ENCODE measurements at places on chromosomes 2 and 18. TPM values are rescaled to one million over a fixed set of nuclear protein-coding genes. Genes with fewer than 3 reads are reported as not detected.

GRCh38 chr2:101516823-101517690, 42.1 kb upstream of the RFX8 start:
- DNase-seq: peak; percentile 97

DNA sequence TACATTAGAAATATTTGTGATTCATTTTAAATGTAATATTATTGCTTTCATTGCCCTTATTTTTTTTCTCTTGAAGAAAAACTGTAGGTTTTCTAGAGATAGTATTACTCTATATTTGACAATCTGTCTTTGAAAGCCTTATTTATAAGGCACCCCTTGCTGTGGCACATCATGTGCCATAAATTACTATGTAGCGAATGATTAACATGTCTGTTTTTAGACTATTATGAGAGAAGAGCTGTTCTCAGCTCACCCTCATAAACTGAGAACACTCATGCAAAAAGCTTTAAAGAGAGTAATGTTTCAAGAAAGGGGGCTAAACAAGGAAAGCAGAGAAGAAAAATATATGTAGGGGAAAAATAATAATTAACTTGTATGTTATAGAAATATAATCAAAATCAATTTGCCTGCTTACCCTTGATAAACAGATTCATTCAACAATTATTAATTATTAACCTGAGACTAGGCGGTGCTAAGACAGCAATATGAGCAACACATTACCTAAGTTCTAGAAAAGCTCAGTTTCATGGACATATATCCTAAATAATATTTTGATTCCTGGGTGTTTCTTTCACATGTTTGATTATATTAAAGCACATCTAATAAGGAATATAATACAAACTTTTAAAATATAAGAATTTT, 69.0 kb downstream of the RAB3GAP1 start:
- DNase-seq: no peak

- DNase-seq: peak; percentile 3
Observed at GRCh38 chr2:16537347-16537746, 128.3 kb downstream of the CYRIA start.

GRCh38 chr18:36128530-36128870, 640 bp downstream of the SLC39A6 start:
- no peak for DNase-seq

Gene NOL4
- total RNA-seq: not detected

DNA sequence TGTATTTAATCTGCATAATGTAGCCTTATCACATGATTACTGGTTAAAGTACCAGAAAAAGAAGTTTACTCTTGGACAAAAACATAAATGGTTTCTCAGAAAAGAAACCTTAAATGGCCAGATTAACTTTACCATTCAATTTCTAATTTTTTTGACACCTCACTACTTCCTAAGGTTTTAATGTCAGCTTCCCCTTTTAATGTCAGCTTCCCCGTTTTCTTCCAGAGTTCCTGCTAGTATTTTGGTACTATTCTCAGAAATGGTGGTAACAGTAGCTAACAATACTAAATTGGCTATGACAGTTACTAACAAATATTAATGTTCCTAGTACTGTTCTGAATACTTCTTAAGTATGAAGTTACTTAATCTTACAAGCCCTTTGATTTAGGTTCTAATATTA, 22.4 kb upstream of the SLC8A1 start:
- DNase-seq: no peak

DNA sequence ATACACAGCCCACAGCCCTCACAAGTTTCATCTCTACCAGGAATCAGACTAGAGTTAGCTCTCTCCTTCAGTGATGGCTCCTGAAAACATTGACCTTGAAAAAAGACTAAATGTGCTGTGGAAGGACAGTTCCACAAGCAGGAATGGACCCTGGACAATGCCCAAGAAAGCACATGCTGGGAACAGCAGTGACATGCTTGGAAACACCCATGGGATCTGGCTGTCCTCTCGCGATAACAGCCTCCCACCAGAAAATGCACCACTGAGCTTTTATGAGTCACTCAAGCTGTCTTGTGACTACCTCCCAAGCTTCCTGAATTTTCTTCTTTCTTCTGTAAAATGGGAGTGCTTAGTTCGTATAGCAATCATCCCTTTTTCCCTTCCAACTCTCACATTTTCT, 269.2 kb downstream of the LRATD1 start:
- no peak for DNase-seq

DNA sequence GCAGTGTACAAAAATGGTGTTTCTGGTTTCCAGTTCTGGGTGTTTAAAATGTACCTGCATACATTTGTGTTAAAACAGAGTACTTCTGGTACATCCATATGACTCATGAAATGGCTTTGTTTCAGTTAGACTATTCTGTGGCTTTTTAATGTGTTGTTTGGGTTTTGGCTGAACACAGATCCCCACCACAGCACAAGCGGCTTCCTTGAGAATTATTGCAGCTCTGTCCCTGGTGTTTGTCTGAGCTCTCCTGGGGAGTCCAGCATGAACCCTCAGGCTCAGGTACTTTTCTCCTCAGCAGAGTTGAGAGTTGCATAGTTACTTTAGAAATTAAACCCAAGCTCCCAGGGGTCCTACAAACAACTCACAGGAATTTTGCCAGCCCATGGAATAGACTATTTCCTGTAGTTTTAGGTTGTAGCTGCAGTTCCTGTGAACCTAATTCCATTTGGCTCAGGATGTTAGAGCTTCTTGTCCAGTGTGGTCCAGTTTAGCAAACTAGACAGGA, 64.8 kb upstream of the EML6 start:
- DNase-seq: no peak

DNA sequence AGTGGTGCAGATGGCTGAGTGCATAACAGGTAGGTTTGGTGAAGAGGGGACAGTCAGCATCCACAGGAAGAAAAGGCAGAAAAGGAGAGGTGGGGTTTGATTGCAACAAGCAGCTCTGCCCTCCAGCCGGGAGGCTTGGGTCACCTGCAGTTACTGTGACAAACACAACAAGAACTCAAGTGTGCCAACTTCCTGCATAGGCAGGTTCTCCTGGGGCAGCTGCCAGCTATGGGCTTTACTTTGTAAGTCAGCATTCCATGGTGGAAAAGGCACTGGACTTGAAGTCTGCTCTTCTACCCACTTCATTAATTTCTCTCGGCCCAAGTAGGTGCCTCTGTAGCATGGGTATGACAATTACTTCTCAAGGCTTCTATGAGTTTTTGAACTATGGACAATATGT, 98.9 kb downstream of the MYT1L start:
- DNase-seq: no peak

Gene HNMT
- 7.1 TPM for total RNA-seq

GRCh38 chr2:151805343-151805742, 22.9 kb downstream of the ARL5A start:
- DNase-seq: no peak

DNA sequence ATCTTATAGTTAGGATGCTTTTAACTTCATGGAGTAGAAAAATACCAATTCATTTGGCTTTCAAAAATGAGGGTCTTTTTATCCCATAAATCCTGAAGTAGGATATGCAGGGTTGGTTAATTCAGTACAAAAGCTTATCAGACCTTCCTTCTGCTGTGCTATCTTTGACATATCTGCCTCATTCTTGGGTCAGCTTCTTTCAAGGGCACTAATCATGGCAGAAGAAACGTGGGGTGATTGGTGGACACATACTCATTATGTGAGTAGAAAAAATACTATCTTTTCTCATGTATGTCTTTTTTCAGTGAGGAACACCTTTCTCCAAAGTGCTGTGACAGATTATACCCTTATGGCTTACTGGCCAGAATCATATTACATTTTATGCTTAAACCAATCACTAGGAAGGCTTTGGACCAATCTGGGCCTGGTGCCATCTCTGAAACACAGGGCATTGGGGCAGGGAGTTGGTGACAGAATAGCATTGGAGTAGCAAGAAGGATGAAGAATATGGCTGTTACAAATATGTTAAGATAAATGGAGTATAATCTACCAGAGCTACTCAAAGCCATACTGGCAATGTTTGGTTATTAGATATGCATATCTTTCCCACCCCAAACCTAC, 10.1 kb downstream of the UGP2 start:
- DNase-seq: peak; percentile 15

DNA sequence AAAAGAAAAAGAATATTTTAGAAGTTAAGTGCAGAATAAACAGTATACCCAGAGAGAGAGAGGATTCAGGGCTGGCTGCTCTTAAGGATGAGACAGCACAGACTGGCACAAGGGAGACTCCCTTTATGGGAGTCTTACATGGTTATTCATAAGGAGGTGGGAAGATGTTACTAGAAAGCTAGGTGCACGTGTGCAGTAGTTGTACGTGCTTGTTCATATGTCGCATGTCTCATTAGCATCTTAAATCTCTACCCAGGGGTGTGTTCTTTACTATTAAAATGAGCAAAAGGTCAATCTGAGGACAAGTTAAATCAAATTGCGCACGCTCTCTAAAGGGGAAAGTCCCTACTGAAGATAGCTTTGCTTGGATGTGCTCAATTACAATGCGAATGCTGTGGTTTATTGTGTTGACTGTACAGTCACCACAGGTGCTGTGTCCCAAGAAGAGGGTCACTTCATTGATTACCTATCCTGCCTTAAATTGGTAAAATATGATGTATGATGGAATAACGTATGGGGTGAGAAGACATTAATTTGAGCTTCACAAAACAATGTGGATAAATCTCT, 368.0 kb upstream of the SPHKAP start:
- no peak for DNase-seq

DNA sequence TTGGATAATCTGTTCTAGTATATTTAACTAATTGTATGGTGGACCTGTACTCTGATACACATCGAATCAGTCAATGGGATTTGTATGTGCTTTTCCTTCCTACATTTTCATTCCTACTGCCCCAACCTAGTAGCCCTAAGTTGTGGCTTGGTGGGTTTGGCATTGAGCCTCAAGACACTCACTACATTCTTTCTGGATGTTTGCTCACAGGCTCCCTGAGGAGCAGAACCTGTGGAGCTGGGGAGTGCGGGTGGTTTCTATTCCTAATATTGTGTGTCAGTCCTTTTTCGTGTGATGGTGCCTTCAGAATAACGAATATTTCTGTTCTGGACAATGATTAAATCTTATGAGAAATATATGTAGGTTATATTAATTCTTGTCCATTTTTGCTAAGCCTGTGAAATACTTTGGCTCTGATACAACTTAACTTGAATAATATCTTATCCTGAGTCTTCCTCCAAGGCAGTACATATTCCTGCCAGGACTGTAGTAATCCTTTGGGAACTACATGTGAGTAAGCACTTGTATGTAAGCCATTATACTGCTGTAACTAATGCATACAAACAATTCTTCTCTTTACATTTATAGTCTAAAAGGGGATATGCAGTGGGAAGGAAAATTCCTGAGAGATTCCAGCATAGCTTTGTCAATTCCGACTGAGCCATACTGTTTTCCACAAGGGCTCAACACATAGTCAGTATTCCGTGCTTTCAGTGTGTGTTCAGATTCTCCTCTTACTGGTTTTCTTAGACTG, 150.6 kb downstream of the AGPS start:
- DNase-seq: peak; percentile 21

Gene CYS1
- total RNA-seq: 0.15 TPM

- DNase-seq: no peak
Observed at GRCh38 chr2:27914805-27915175, 24.3 kb downstream of the BABAM2 start.

- DNase-seq: no peak
Observed at GRCh38 chr2:175793648-175794047, 208.4 kb downstream of the LNPK start.

Gene ONECUT2
- 1.0 TPM for total RNA-seq

DNA sequence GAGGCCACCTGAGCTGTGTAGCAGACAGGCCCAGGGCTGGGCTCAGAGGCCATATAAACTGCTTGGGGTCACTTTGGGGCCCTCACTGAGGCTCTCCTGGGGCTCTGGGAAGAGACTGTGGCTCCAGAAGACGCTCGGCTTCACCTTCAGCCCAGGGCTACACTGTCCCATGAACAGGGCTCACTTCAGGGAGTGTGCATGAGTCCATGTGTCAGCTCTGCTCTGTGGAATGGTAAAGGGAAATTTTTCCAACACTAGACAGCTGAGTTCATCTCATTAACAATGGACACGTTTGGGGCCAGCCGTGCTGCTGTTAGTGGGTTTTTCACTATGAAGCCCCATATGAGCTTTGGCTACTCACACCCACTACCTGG, 65.4 kb upstream of the TFCP2L1 start:
- no peak for DNase-seq
